ENCODE measurements at places on chromosomes 4 and X. TPM values are rescaled to one million over a fixed set of nuclear protein-coding genes. Genes with fewer than 3 reads are reported as not detected.
A peak's percentile ranks its signal among the peaks of the same experiment; 100 is the strongest.

Gene SLITRK4
- total RNA-seq: not detected

Gene CSAG2
- not detected for total RNA-seq

Gene RGN
- total RNA-seq: 0.53 TPM

Gene GCNA
- 3.2 TPM for total RNA-seq

Gene METTL14
- total RNA-seq: 40.5 TPM

Gene ASB11
- not detected for total RNA-seq

Gene TMEM35A
- total RNA-seq: not detected

Gene CCDC120
- 24.5 TPM for total RNA-seq

Gene FOXR2
- total RNA-seq: not detected

Gene FAAH2
- 21.5 TPM for total RNA-seq

Gene BEND2
- total RNA-seq: not detected

Gene SLC6A8
- 175 TPM for total RNA-seq

Gene UCP1
- total RNA-seq: not detected

Gene ATP2B3
- total RNA-seq: not detected

Gene SLIT2
- total RNA-seq: 11.6 TPM

- peak within 1 kb of the TSS; percentile 67 for H3K27ac ChIP-seq
- H3K4me1 ChIP-seq: no peaks in the 10 kb centered on the region
- DNase-seq: peak; percentile 47
- H3K36me3 ChIP-seq: no peaks in the 10 kb centered on the region
Observed at GRCh38 chr4:139665690-139666529, at the start of gene MGST2. Gene MGST2, plus strand, starts transcription at chr4:139665819. Its CDS starts 201 bp downstream, at chr4:139666020.

- no peaks in the 10 kb centered on the region for H3K36me3 ChIP-seq
- no peak for DNase-seq
- H3K4me3 ChIP-seq: no peak overlapping the region
- H3K27me3 ChIP-seq: no peaks in the 10 kb centered on the region
Observed at GRCh38 chr4:23114538-23114937, 421.8 kb downstream of the GBA3 start.

- no peaks in the 10 kb centered on the region for H3K4me1 ChIP-seq
- H3K36me3 ChIP-seq: no peaks in the 10 kb centered on the region
- peak within 1 kb of the TSS; percentile 86 for H3K27ac ChIP-seq
Observed at GRCh38 chr4:24912252-24913118, at the start of gene CCDC149. Gene CCDC149, minus strand, starts transcription at chr4:24913042. Its CDS starts 178 bp downstream, at chr4:24912864.

- peaks cover 7% of the 10 kb centered on the region for H3K36me3 ChIP-seq
- no peak overlapping the region for H3K27ac ChIP-seq
- no peak overlapping the region for H3K4me3 ChIP-seq
- H3K4me1 ChIP-seq: no peaks in the 10 kb centered on the region
- DNase-seq: no peak
Observed at GRCh38 chr4:186249785-186250754, 15.9 kb upstream of the F11 start.

DNA sequence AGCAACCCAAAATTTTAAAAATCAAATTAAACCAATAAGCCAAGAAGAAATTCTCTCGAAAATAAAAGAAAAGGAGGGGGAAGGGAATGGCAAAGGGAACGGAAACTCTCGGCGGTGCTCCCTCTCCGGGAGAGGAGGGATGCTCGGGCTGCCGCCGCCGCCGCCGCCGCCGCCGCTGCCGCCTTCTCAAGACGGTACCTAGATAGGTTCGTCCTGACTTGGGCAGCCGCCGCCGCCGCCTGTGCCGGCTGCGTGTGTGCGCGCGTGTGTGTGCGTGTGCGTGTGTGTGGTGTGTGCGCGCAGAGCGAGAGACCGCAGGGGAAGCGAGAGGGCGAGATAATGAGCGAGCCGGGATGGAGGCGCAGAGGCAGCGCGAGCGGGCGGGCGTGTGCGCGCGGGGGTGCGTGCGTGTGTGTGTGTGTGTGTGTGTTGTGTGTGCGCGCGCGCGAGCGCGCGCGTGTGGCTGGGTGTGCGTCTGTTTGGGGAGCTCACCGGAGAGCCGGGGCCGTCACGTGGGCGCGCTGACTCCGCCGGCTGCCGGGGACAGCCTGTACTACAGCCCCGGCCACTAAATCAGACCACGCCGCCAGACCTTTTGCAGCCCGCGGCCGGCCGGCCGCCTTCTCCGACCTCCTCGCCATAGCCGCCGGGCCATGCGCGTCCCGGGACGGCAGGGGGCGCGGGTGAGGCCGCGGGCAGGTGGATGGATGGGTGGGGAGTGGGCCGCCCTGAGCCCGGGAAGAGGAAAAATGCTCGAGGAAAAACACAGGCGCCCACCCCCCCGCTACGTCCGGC lies 111.6 kb downstream of the DHX15 start:
- H3K4me1 ChIP-seq: peaks cover 39% of the 10 kb centered on the region
- H3K27ac ChIP-seq: peak overlapping the region; percentile 74
- H3K4me3 ChIP-seq: peak overlapping the region; percentile 27
- DNase-seq: peak; percentile 82
- peaks cover 5% of the 10 kb centered on the region for H3K27me3 ChIP-seq

- no peaks in the 10 kb centered on the region for H3K4me1 ChIP-seq
- no peaks in the 10 kb centered on the region for H3K36me3 ChIP-seq
- no peak overlapping the region for H3K4me3 ChIP-seq
- no peak for DNase-seq
Observed at GRCh38 chrX:56803850-56804681, 75.0 kb downstream of the NBDY start.

- H3K36me3 ChIP-seq: no peaks in the 10 kb centered on the region
- no peak overlapping the region for H3K4me3 ChIP-seq
- DNase-seq: no peak
- no peaks in the 10 kb centered on the region for H3K4me1 ChIP-seq
- H3K27me3 ChIP-seq: no peaks in the 10 kb centered on the region
Observed at GRCh38 chrX:149021159-149021558, 483.9 kb downstream of the IDS start.

- no peaks in the 10 kb centered on the region for H3K27me3 ChIP-seq
- peak; percentile 55 for DNase-seq
- H3K4me1 ChIP-seq: peaks cover 15% of the 10 kb centered on the region
- H3K4me3 ChIP-seq: no peak overlapping the region
- no peaks in the 10 kb centered on the region for H3K36me3 ChIP-seq
Observed at GRCh38 chr4:10171055-10171454, 54.5 kb upstream of the WDR1 start.

GRCh38 chr4:16641971-16642370 lies 256.5 kb downstream of the LDB2 start:
- H3K27ac ChIP-seq: no peak overlapping the region
- no peaks in the 10 kb centered on the region for H3K4me1 ChIP-seq
- H3K36me3 ChIP-seq: no peaks in the 10 kb centered on the region
- no peaks in the 10 kb centered on the region for H3K27me3 ChIP-seq
- no peak overlapping the region for H3K4me3 ChIP-seq

GRCh38 chrX:136185401-136186022 lies 38.2 kb downstream of the FHL1 start:
- no peak overlapping the region for H3K27ac ChIP-seq
- H3K36me3 ChIP-seq: no peaks in the 10 kb centered on the region
- H3K4me3 ChIP-seq: no peak overlapping the region
- H3K4me1 ChIP-seq: no peaks in the 10 kb centered on the region

DNA sequence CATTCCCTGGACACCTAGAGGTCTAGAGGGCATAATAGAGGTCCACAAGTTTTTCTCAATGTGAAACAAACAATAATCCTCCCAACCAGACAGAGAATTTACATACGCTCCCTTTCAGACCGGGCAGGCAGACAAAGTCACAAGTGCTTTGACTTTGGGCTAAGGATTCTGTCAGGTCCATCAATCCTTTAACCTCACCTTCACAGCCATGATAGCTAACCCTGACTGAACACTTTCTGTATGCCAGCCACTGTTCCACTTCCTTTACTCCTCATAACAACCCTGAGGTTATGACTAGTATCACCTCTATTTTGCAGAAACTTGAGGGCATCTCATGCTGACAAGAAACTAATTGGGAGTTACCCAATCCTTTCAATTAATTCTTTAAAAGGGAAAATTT lies 118.8 kb upstream of the AFF2 start:
- H3K36me3 ChIP-seq: no peaks in the 10 kb centered on the region
- peak overlapping the region; percentile 18 for H3K4me3 ChIP-seq
- no peaks in the 10 kb centered on the region for H3K27me3 ChIP-seq
- H3K4me1 ChIP-seq: no peaks in the 10 kb centered on the region

GRCh38 chr4:159002950-159003349 lies 99.9 kb upstream of the RAPGEF2 start:
- H3K27ac ChIP-seq: peak overlapping the region; percentile 20
- no peak for DNase-seq
- H3K4me1 ChIP-seq: peaks cover 5% of the 10 kb centered on the region

- H3K36me3 ChIP-seq: no peaks in the 10 kb centered on the region
- DNase-seq: no peak
- no peaks in the 10 kb centered on the region for H3K4me1 ChIP-seq
Observed at GRCh38 chrX:30141966-30142365, 73.4 kb upstream of the MAGEB2 start.

DNA sequence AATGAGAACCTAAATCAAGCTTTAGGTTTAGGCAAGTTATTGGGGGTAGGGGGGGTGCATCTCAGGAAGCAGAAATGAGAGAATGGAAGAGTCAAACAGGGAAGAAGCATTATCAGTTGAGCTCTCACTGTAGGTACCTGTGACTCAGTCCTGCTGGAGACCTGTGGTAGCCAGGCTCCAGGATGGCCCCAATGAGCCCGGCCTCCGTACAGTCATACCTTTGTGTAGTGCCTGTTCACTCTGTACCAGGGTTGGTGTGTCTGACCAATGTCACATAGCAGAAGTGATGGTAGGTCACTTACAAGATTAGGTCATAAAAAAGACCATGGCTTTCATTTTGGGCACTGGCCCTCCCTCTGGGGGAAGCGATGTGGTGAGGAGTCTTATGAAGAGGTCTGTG lies 45.3 kb upstream of the NMU start:
- H3K4me1 ChIP-seq: no peaks in the 10 kb centered on the region
- no peak for DNase-seq
- no peak overlapping the region for H3K4me3 ChIP-seq
- H3K27ac ChIP-seq: no peak overlapping the region
- no peaks in the 10 kb centered on the region for H3K27me3 ChIP-seq

GRCh38 chr4:145536044-145536443 lies 54.4 kb downstream of the SMAD1 start:
- no peaks in the 10 kb centered on the region for H3K4me1 ChIP-seq
- no peak overlapping the region for H3K4me3 ChIP-seq
- no peak for DNase-seq
- no peak overlapping the region for H3K27ac ChIP-seq
- no peaks in the 10 kb centered on the region for H3K27me3 ChIP-seq

DNA sequence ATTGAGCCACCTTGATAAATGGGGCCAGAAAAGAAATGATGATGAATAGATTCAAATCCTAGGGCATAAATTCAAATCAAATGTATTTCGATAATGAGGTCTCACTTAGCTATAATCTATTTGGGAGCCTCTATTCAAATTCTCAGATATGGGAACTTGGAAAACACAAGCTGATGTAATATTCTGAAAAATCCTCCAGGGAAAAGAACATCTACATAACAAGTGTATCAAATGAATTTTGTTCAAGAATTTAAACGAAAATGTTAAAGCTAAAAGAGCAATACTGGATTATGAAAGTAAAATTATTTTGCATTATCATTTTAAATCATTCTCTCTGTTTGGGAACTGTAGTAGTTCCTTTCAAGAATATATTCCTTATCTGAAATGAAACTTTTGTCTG lies 38.9 kb upstream of the RAP1GDS1 start:
- H3K27me3 ChIP-seq: no peaks in the 10 kb centered on the region
- H3K36me3 ChIP-seq: no peaks in the 10 kb centered on the region
- H3K4me3 ChIP-seq: no peak overlapping the region
- H3K4me1 ChIP-seq: no peaks in the 10 kb centered on the region
- no peak overlapping the region for H3K27ac ChIP-seq
- DNase-seq: no peak

DNA sequence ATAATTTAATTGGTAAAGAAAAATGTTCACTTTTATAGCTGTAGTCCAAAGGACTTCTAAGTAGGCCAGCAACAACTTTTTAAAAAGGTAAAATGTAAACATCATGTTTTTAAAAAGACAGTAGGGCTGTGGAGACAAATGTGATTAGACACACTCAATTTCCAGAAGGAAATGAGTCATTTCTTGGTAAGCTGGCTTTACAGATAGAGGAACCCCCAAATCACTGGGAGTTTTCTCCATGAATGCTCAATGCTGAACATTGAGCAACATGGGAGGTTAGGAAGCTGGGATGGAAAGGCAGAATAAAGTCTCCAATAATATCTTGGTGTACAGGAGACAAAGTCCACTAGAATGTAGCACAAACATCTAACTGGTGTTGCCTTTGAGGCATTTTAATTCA lies 121.3 kb downstream of the NWD2 start:
- H3K27ac ChIP-seq: no peak overlapping the region
- no peaks in the 10 kb centered on the region for H3K27me3 ChIP-seq
- no peak for DNase-seq
- no peaks in the 10 kb centered on the region for H3K36me3 ChIP-seq
- H3K4me3 ChIP-seq: no peak overlapping the region

DNA sequence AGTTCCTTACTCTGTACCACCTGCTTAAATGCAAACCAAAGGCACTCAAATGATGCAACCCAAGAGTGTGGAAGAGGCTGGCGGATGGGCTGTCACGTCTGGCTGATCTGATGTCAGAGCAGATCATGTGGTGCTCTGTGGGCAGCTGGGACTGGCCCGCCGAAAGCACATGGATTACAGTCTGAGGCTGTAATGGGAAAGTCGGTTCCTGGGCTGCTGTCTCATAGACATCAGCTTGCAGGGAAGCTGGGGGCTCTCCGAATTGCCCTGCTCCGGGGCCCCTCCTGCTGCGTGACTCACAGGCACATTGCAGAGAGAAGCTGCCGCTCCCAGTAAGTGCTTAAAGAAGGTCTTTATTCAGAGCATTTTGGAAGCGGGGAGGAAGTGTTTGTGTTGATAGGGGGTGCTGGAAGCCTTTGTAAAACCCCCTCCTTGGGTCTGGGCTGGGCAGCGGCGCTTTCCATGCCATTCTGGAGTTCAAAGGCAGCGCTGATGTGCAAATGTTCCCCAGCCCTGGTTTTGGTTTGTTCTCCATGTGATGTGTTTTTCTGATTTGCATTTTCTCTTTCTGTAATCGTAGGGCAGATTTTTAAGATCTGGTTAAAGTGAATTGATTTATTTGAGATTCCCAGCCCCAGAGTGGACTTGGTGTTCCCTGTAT lies 181.1 kb downstream of the LARP7 start:
- H3K27me3 ChIP-seq: no peaks in the 10 kb centered on the region
- peak overlapping the region; percentile 35 for H3K27ac ChIP-seq
- H3K4me1 ChIP-seq: no peaks in the 10 kb centered on the region
- DNase-seq: peak; percentile 64
- H3K36me3 ChIP-seq: no peaks in the 10 kb centered on the region
- H3K4me3 ChIP-seq: peak overlapping the region; percentile 22

- no peaks in the 10 kb centered on the region for H3K4me1 ChIP-seq
- H3K27ac ChIP-seq: no peak overlapping the region
- H3K27me3 ChIP-seq: no peaks in the 10 kb centered on the region
- H3K4me3 ChIP-seq: no peak overlapping the region
Observed at GRCh38 chr4:181692965-181693364, 550.2 kb upstream of the TENM3 start.

GRCh38 chr4:143721317-143721716 lies 20.8 kb upstream of the FREM3 start:
- no peak overlapping the region for H3K4me3 ChIP-seq
- no peaks in the 10 kb centered on the region for H3K36me3 ChIP-seq
- DNase-seq: no peak
- H3K4me1 ChIP-seq: no peaks in the 10 kb centered on the region
- H3K27me3 ChIP-seq: no peaks in the 10 kb centered on the region
- no peak overlapping the region for H3K27ac ChIP-seq

- no peak overlapping the region for H3K4me3 ChIP-seq
- H3K27ac ChIP-seq: no peak overlapping the region
- H3K27me3 ChIP-seq: no peaks in the 10 kb centered on the region
- H3K4me1 ChIP-seq: no peaks in the 10 kb centered on the region
Observed at GRCh38 chrX:74458736-74459135, 37.4 kb downstream of the SLC16A2 start.

Data from Peyer's patch (tissue), 4 donors.